Ovary (tissue), 10 donors: ENCODE measurements at places on chromosomes 16 and 17.

- peak; percentile 65 for DNase-seq
These were observed 176.2 kb upstream of the FAM20A start for GRCh38 chr17:68777243-68777855.

DNA sequence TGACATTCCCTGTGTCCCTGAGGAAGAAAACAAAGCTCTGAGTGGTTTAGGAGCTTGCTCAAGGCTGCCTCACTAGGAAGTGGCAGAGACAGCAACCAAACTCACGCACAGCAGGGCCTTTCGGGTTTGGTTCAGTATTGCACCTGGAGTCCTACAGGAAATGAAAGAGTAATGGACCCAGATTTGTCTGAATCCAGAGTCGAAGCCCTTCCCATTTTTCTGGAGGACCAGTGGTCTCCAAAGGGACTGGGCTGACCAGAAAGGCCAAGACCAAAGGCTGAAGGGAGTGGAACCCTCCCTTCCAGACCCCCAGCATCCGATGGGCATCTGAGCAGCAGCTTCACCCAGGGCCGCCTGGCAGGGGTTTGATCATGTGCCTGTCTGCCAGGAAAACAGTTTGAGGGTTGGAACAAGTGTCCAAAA is 85.5 kb upstream of the RPL38 start:
- DNase-seq, result no peak

DNA sequence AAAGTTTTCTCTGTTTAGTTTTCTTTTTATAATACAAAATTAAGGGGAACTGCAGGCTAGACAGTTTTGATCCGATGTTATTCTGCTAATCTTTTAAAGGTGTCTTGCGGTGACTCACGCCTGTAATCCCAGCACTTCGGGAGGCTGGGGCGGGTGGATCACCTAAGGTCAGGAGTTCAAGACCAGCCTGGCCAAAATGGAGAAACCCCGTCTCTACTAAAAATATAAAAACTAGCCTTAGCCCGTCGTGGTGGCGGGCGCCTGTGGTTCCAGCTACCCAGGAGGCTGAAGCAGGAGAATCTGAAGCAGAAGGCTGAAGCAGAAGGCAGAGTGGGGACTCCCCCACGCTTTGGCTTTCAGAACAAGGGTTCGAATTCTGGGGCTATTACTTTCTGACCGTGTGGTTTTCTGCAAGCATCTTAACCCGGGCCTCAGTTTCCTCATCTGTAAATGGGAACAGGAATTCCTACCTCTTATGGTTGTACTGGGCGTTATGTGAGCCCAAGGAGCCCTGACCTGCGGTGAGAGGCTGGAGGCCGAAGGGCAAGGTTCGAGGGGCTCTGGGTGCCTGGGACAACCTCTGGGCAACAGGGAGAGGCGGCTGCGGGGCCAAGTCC is 1.2 kb upstream of the KATNB1 start:
- no peak for DNase-seq

GRCh38 chr16:81440888-81441761 is 3.5 kb upstream of the CMIP start:
- DNase-seq, result no peak

DNA sequence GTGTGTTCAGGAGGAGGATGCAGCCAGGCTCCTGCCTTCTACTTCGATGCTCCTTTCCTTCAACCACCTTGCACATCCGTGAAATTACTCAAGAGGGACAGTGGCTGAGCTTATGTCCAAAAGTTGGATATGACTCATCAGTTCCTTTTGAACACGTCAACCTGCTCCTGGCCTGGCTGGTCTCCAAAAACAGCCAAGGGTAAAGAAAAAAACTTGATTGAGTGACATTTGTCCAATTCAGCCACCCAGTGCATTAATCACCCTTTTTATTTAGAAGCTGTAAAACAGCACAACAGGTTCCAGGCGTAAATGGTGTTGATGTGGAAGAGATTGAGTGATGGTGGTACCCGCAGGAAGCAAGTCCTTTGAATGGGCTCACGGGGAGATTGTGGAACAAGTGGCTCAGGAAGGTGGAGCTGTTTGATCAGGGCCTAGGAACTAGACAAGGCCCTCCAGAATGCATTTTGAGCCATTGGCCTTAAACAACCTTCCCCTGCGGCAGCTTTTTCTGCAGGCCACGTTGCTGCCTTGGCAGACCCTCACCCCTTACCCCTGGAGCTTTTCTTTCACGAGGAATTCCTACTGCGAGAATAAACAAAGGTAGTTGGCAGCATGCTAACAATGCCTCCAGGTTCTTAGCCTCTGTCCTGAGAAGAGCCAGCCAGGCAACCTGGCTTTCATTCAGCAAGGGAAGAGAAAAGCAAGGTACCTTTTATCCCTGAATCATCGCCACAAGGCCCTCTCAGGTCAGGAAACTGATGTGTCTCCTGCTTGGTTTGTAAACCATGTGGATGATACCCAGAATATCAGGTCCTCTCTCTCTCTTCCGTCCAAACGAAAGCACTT is 173.3 kb upstream of the CACNG5 start:
- no peak for DNase-seq

DNA sequence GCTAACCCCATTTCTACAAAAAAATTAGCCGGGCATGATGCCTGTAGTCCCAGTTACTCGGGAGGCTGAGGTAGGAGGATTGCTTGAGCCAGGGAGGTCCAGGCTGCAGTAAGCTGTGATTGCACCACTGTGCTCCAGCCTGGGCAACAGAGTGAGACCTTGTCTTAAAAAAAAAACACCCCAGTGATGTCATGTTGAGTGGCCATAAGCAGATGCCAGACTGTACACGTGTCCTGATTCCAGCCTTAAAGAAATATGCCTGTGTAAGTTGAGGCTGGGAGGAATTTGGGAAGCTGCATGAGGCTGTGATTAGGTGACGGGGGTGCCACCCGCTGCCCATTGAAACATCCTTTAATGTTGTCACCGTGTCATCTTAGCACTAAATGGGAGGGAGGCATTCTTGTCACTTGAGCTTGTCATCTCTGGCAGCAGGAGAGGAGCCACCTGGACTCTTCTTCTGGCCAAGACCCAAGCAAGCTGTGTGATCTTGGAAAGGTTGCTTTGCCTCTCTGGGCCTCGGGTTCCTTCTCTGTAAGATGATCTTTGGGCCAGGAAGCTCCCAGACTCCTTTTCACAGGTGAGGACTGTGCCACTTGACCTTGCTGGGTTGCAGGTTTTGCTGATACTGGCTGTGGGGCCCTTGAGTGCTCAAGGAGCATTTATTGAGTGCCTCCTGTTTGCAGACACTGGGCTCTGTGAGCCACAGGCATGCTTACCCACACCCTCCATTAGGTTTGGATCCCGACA is 98.3 kb upstream of the CIBAR2 start:
- no peak for DNase-seq

GRCh38 chr17:60390186-60390585 is 1.7 kb downstream of the USP32 start:
- no peak for DNase-seq

GRCh38 chr17:64938290-64938689 is 19.0 kb upstream of the LRRC37A3 start:
- DNase-seq, result no peak

DNA sequence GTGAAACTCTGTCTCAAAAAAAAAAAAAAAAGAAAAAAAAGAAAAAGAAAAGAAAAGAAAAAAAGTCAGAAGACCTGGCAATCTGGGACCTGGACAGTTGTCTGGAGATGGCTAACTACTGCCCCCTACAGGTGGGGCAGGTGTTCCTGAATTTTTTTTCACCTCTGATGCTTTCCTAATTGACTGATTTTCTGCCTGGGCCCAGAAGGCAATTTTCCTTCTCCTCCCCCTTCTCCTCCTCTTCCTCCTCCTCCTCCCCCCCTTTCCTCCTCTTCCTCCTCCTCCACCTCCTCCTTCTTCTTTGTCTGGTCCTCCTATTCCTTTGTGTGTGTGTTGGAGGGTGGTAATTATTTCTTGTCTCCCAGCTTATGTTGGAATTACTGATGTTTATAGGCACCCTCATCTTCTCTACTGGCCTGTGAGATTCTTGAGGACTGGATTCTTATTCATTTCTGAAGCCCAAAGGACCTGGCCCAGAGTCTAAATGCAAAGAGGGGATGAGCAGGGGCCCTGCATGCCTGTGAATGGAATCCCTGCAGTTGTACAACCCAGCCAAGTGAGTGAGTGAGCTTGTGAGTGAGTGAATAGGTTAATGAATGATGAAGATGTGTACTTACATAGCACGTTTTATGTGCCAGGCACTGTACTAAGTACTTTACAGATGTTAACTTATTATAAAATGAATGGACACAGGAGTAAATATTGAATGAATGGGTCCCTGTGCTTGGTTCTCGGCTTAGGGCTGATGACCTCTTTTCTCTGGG is 26.9 kb downstream of the IRX5 start:
- no peak for DNase-seq

DNA sequence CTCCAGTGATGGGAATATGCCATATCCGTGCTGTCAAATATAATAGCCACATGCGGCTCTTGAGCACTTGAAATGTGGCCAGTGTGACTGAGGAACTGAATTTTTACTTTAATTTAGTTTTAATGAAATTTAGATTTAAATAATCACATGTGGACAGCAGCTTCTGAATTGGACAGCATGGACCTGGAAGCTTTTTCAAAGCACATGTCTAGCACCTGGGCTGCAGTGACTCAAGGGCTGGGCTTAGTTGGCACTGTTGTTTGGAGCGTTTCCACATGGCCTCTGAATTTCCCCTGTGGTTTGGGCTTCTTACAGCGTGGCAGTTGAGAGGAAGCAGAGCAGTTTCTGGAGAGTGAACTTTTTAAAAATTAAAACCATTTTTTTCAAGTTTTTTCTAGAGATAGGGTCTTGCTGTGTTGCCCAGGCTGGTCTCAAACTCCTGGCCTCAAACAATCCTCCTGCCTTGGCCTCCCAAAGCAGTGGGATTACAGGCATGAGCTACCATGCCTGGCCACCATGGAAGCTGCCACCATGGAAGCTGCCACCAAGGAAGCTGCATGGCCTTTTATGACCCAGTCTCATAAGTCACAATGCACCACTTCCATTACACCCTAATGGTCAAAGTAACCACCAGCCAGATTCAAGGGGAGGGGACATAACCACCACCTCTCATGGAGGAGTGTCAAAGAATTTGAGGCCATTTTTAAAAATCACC is 6.7 kb upstream of the TOB1 start:
- no peak for DNase-seq

DNA sequence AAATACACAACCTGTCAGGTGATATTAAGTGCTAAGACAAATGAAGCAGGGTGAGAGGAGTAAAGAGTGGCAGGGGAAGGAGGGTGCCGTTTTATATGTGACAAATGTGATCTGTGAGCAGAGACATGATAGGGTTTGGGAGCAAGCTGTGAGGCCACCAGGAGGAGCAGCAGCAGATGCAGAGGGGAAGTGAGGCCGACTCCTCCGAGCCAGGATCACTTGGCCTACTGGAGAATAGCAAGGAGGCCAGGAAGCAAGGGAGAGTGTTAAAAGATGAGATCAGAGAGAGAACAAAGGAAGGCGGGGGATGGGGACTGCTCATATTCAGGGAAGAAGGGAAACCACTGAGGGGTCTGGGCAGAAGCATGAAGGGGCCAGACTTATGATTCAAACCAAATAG is 129.4 kb downstream of the TANGO6 start:
- DNase-seq, result no peak

DNA sequence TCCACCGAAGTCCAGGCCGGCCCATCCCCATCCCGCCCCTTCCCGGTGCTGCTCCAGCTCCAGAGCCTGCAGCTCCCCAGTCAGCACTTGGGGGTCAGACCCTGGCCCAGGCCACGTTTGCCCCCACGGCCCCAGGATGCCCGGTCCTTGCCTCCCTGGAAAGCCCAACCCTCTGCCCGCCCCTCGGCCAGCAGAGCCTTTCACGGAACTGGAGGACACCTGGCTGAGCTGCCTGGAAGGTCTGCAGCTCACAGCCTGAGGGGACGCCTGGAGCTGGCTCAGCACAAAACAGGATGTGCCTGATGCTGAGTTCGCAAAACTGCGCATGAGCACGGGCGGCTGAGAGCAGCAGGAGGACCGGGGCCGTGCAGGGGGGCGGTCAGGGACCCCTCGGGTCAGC is 29.7 kb upstream of the SSTR5 start:
- no peak for DNase-seq

DNA sequence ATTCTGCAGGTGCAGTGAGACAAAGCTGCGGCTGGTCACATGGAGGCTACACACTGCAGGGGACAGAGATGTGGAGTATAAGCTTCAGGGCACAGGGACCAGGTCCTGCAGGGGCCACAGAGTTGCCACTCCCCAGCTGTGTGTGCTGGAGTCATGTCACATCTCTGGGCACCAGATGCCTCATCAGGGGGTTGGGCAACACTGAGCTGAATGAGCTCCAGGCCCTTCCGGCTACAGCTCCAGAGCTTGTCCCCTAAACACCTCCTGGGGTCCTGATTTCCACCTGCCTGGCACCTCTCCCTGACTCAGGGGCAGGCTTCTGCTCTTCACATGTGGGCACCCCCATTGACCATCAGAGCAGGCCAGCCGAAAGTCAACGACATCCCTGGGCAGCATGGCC is 32.5 kb downstream of the SPHK1 start:
- DNase-seq, result no peak

GRCh38 chr17:40993839-40994238 is at the start of gene KRTAP3-3:
Gene KRTAP3-3, minus strand, starts transcription at chr17:40994164. Its CDS starts 67 bp downstream, at chr17:40994097.
- DNase-seq, result no peak

DNA sequence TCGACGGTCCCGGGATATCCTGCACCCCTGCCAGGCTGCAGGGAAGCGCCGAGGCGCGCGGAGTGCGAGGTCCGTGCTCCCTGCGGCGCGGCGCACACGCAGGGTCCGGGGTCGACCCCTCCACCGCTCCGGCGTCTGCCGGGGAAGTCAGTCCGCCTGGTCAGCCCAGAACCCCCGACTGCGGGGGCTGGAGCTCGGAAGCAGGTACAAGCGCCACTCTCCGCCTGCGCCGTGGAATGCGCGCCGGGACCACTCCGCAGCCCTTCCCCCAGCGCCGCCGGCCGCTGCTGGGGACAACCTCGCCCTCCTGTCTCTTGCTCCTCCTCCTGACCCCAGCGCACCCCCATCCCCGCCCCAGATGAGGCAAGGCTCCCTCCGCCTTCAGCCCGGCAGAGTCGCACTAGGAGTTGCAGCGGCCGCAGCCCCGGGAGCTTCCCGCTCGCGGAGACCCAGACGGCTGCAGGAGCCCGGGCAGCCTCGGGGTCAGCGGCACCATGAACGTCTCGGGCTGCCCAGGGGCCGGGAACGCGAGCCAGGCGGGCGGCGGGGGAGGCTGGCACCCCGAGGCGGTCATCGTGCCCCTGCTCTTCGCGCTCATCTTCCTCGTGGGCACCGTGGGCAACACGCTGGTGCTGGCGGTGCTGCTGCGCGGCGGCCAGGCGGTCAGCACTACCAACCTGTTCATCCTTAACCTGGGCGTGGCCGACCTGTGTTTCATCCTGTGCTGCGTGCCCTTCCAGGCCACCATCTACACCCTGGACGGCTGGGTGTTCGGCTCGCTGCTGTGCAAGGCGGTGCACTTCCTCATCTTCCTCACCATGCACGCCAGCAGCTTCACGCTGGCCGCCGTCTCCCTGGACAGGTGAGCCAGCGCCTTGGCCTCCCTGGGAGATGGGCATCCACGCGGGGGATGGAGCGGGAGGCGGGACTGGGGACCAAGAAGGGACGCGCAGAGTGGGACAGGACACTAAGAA is at the start of gene GALR2:
Gene GALR2 (plus strand): TSS at position 392 of the 974 bp plus-strand sequence. CDS start 103 bp downstream, at position 495.
- no peak for DNase-seq

GRCh38 chr16:77705351-77705750 is 17.0 kb upstream of the NUDT7 start:
- DNase-seq, result no peak

- DNase-seq, result no peak
These were observed 174.2 kb upstream of the RBFOX1 start for GRCh38 chr16:7158481-7158880.

GRCh38 chr17:2888326-2888725 is 92.1 kb downstream of the RAP1GAP2 start:
- DNase-seq, result no peak
